Stimulated activated CD4-positive, alpha-beta T cell treated with anti-CD3 and anti-CD28 coated beads, Interleukin-4, amount 100 ng/mL, for 48 hours (primary cell): ENCODE measurements at places on chromosomes 4 and X.

GRCh38 chr4:28225689-28226353 is 1365.2 kb downstream of the STIM2 start:
- no peak for DNase-seq

DNA sequence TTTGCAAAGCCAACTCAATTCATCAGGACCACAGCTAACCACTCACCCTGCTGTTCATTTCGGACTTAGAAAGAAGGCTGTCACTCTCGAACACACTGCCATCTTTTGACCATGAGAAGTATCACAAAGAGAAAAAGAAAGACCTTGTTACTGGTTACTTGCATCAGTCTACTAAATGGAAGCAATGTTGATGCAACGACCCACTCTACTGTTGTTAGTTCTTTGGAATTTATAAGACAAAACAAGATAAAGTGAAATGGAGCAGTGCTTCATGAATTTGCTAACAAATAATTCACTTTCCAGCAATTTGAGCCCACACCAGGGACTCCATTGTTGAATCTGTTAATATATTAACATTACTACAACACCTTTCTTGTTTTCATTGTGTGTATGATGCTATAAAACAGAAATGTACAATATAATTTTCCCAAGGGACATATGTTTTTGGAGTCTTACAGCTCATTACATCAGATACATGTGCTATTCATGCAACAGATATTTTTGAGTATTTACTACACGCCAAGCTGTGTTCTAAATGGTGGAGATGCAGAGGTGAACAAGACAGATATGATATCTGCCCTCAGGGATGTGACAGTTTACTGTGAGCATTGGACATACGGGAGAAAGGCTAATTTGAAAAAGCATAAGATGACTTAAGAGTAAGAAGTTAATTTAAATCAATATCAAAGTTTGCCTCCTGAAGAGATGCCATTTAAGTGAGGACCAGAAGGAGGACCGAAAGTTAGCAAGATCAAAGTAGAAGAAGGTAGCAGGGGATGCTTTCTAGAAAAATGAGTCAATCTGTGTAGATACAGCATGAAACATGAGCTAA is 87.2 kb downstream of the AREG start:
- no peak for DNase-seq

- DNase-seq, result no peak
Observed at GRCh38 chr4:63790377-63790776, 618.9 kb downstream of the TECRL start.

GRCh38 chrX:151796576-151796975 is 62.0 kb downstream of the CNGA2 start:
- no peak for DNase-seq

- no peak for DNase-seq
Observed at GRCh38 chrX:43808231-43808630, 74.0 kb downstream of the MAOB start.

DNA sequence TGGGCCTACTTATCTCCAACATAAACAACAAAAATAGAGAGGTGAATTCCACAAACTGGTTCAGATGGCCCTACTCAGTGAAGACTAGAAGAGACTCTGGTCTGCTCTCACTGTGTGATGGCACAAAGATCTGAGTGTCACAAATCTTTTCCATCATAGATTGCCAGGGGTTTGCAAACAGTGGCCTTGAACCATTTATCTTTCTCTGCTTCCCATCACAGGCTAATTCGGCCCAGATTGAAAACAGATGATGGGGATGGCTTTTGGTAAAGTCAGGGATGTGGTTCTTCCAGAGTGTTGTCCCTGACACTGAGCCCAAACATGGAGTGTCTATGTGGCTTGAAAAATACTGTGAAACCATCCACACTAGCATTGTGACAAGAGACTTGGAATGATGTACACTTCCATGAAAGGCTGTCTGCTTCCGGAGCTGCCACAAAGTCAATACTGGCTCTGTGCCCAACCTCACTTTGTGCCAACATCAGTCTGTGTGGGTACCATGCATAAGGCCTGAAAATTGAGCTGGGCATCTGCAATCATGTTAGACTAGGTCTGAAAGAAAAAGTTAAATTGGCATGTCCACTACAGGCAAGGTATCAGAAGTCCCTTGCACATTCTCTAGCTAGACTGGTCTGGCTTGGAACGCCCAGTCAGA is 25.2 kb upstream of the PLAC1 start:
- DNase-seq, result no peak

GRCh38 chr4:56659946-56660345 is 21.1 kb downstream of the HOPX start:
- DNase-seq, result no peak
